Fibroblast of upper back skin (primary cell): ENCODE measurements at places on chromosomes 2 and 18.

DNA sequence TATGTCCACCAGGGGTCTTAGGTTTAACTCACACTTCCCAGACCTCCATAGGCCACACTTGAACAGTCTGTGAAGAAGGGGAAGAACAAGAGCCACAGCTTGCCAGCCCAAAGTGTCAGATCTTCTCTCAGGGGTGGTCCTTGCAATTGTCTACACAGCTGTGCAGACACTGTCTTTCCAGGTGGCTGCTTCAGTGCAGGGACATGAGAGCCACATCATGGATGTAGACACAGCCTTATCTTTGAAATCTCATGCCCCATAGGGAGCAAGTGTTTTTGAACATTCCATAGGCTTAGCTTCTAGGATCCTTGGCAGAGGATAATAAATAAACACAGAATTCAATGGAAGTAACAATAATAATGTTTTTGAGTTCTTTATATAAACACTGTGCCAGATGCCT, 6.7 kb downstream of the ZNF407 start:
- DNase-seq, result no peak

- peak; percentile 58 for DNase-seq
Observed at GRCh38 chr2:65491381-65491905, 59.0 kb upstream of the SPRED2 start.

DNA sequence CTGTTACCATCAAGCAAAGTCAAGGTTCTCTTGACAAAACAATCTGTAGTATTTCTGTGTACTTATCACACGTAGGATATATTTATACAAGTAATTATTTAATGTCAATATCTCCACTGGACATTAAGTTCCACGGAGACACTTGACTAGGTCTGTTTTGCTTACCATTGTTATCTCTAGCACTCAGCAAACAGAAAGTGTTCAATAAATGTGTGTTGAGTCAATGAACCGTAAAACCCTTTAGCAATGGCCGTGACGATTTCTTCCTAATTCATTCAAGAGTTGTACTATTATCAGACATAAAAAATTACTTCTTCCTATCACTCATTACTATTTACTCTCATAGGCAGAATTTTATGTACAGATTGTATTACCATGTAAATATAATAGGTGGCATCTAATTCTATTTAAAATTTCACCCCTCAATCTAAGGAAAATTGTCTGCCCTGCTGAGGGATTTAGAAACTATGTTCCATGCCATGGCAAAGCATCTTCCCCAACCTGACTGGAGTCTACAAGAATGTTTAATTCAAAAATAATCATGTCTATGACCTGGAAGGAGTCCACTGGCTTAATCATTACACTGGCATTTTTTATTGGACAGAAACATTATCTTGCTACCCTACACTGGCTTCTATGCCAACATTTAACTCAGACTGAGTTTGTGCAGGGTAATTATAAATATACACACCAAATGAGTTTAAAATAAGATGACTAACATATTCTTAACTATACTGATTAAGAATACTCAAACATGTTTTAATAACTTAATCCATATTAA, 301.9 kb downstream of the ZEB2 start:
- DNase-seq, result no peak

DNA sequence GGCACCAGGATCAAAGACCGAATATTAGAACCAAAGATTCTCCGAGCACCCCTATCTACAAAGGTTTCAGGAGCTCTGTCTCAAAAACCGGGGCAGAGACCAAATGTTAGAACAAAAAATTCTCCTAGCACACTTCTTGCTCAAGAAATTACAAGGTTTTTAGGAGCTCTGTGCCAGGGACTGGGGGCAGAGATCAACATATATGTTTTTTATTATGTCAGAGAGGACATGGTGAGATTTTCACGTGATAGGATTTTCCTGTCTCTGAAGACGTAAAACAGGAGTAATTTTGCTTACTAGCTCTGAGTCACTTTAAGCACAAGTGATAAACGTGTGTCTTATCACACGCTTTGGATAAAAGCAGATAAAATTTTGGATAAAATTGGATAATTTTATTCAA, 34.8 kb upstream of the ODC1 start:
- no peak for DNase-seq
